Activated CD8-positive, alpha-beta memory T cell treated with anti-CD3 and anti-CD28 coated beads for 48 hours (primary cell): ENCODE measurements at places on chromosomes 6 and 20.

DNA sequence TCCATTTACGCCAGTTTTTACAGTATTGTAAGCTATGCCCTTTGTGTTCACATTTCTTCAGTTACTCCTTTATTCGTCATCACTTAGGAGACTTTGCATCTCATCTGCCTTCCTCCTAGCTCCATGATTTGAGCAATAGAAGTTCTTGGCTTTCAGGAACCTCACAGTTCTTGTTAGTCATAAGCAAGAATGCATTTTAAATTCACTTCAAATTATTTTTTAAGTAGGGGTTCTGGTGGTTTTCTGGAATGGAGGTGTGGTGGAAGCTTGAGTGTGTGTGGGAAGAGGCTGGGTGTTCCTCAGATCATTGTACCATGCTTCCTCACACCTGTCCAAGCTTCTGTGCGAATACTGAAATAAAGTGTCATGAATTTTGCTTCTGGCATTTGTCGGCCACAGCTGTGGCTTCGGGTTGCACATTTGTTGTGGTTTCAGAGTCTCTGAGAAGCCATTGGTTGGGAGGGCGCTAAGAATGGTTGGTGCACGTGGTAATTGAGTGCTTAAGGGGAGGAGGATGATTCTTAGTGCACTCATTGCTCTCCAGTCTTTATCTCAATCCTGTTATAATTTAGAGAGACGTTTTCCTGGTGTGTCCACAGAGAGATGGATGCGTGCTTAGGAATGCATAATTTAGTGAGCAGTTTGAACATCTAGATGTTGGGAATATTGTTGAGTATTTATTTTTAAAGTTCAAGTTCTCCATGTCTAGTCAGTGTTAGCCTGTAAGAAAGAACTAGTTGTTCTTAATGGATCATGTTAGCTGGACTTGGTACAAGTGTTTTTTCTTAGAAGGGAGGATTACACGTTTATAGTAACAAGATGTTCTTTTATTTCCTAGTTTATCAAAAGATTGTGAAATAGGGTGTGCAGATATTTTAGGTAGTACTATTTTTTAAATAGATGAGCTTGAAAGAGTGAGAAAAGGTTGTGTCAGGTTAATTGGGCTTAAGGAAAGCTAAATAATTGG lies 31.9 kb downstream of the FOXO3 start:
- DNase-seq: peak; percentile 15

- DNase-seq: no peak
Observed at GRCh38 chr6:157531986-157532365, 151.0 kb downstream of the ZDHHC14 start.

DNA sequence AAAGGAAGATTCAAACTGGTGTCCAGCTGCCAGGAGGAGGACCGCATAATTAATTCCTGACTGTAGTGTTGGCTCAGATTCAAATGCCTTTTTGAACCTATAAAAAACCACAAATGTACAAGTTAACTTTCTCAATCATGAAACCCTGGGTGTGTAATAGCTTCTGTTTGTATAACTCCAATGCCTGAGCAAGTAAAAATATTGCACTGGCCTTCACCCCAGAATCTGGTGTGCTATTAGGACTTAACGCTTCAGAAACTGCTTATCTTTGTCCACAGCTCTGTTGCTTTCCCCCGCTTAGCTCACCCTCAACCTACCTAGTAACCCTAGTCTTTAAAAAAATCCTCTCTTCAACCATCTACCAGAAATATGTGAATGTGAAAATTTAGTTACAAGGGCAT lies 119.1 kb upstream of the MAP7 start:
- no peak for DNase-seq

DNA sequence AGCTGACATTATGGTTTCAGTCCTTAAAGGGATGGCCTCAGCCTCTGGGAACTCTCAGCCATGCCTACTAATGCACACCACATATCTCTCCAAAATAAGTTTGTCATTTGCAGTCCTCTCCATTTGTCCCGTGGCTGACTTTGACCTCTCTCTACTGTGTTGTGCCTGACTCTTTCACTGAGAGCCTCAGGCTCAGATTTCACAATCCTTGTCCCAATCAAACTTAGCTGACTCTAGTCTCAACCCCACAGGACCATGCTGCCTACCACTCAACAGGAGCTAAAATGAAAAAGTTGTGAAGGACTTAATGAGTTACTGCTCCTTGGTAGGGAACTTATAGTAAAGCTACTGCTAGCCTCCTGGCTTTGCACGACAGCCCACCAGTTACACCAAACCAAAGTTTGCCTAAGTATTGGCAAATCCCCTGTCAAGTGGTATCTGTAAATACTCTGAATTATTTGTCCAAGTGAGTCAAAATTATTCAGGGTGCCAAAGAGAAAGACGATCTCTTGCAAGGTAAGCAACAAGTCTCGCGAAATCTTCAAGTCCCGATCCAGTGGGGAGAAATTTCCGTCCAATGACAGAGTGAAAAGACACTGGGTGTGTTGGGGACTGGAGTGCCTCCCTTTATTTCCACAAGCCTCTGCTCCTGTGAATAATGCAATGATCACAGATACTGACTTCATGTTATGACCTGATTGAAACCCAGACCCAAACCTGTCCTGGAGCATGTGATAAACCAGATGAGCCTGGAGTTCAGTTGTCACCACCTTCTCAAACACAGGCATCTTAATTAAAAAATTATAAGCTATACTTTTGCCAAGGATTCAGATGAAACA lies 124.4 kb upstream of the FOXQ1 start:
- no peak for DNase-seq

- DNase-seq: no peak
Observed at GRCh38 chr6:74133073-74133472, 437.1 kb downstream of the CD109 start.

DNA sequence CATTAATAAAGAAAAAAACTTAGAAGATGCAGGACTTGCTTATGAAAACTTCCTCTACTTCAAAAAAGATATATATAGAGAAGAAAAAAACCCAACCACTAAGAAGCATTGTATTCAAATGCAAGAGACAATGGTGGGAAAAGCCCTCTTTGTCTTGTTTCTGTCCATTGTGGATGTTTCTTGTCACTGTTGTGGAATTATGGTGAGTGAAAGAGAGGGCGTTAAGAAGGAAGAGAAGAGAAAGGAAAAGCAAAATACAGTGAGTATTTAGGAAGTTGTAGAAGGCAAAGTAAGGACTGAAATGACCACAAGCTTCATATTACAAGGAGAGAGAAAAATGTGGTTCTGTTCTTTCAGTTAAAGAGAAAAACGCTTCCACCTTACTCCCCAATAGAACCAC lies 14.1 kb upstream of the THBD start:
- no peak for DNase-seq
